Ammon's horn (tissue), 1 donor: ENCODE measurements at places on chromosomes 5 and 9.
A peak's percentile ranks its signal among the peaks of the same experiment; 100 is the strongest.

DNA sequence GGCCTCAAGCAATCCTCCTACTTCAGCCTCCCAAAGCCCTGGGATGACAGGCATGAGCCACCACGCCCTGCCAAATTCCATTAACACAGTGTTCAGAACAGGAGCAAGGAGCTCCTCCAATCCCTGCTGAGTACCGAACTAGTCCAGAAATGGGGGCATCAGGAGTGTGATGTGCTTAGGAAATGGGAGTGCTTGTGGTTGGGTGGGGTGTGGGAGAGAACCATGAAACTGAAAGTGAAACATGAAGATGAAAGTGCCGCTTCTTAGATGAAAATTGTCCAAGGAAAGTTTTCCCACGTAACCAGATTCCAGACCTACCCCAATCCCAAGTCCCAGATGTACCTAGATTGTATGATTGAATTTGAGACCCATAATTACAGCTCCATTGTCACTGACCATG is 16.7 kb upstream of the ZNF131 start:
- no peak for DNase-seq

- DNase-seq, result no peak
Measured at GRCh38 chr9:110672873-110673510, 4.4 kb downstream of the MUSK start.

GRCh38 chr5:16482891-16483290 is 17.3 kb upstream of the ZNF622 start:
- no peak for DNase-seq

- DNase-seq, result no peak
Measured at GRCh38 chr5:76701298-76701697, 14.6 kb upstream of the F2R start.

GRCh38 chr5:93371893-93372292 is 209.1 kb downstream of the NR2F1-AS1 start:
- no peak for DNase-seq

DNA sequence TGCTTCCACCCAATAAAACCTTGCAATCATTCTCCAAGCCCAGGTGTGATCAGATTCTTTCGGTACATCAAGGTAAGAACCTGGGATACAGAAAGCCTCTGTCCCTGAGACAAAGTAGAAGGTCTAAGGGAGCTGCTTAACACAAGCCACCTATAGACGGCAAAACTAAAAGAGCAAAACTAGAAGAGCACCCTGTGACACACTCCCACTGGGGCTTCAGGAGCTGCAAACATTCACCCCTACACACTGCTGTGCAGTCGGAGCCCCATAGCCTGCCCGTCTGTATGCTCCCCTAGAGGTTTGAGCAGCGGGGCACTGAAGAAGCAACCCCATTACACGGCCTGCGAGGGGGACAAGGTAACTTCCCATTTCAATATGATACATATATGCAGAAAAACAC is 179.6 kb upstream of the CDH9 start:
- no peak for DNase-seq

- no peak for DNase-seq
Measured at GRCh38 chr9:105455836-105456475, 8.1 kb downstream of the FSD1L start.

GRCh38 chr5:72508241-72509170 is 1.3 kb upstream of the ZNF366 start:
- no peak for DNase-seq

DNA sequence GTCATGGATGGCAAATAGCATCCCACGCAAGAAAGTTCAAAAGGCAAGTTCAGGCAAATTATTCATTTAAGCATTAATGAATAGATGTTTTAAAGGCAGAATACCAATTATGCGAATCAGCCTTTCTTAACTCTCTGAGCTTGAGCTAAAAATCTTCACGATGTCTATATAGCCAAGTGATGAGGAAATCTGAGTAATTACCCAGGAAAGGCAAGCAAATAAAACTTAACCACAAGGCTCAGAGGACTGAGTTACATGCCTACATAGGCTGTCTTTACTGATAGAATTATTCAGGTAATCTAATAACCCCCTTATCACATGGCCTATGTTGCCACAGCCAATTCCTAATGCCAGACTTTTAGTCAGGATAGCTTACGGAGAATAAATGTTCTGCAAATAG is 120.8 kb upstream of the MTAP start:
- DNase-seq, result no peak

DNA sequence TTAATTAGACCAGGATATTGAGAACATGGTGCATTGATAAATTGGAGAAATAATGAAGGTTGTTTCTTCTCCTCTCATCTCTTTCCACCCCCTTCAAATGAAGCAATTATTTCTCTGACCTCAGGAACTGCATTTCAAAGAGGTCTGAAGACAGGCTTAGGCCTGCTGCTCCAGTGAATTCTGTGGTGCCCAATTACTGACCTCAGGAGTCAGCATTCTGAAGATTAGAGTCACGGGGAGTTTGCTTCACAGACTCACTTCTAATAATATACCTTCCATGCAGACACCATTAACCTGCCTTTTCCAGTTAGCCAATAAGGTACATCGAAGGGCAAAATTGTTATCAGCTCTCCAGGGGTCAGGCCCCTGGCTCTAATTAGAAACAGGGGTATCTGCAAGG is 270.9 kb downstream of the GAS1 start:
- DNase-seq, result no peak

GRCh38 chr5:7078901-7079300 is 317.0 kb upstream of the ADCY2 start:
- DNase-seq, result peak; percentile 25

DNA sequence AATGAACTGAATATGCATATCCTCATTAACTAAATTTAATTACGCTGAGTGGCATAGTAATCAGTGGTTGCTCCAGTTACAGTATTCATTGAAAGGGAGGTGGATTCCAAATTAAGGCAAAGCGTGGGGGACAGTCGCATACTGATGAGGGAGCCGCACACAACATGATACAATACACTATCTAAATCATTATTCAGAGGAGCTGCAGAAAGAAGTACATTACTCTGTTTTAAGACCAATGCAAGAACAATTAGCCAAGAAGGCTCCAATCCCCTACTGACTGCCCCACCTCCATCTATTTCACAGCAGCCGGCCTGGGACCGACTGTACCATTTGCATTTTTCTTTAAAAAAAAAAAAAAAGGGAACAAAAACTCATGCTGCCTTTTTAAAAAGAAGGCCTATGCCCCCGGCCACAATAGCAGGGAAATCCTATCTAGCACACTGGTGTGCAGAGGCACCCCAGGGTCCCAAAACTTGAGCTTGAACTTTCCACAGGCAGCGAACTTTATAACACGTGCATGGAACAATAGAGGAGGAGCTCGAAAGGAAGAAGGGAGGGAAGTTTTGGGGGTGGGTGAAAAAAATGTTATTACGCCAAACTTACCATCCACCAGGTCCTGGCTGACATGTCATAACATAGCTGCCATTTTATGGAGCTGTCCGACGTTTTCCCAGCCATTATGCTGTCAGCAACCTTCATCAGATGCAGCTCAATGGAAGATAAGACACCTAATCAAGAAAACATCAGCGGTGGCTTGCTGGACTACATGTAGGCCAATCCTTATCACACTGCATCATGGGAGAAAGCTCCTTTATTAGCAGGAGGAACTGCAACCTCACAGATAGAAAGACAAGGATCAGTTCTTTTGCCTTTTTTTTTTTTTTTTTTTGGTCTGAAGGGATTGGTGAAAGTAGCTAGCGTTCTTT is 161.6 kb downstream of the ZDHHC21 start:
- DNase-seq, result peak; percentile 36

GRCh38 chr5:169545762-169546161 is 37.8 kb upstream of the SPDL1 start:
- no peak for DNase-seq

DNA sequence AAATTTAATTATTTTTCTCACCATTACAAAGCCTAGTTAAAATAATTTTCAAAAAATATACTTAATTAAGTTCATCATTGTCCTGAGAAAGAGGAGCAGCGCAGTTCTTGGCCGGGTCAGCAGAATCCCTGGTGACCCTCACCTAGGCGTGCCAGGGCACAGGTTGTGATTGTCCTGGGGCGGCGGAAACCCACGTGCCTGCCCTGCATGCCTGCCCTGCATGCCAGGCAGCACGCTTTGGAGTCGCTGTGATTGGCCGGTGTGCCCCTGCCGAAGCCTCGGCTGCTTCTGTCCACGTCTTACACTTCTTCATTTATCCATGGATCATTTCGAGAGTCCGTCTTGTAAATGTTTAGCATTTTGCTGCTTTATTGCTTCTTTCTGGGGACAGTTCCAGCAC is 25.6 kb downstream of the SLC12A2 start:
- no peak for DNase-seq

DNA sequence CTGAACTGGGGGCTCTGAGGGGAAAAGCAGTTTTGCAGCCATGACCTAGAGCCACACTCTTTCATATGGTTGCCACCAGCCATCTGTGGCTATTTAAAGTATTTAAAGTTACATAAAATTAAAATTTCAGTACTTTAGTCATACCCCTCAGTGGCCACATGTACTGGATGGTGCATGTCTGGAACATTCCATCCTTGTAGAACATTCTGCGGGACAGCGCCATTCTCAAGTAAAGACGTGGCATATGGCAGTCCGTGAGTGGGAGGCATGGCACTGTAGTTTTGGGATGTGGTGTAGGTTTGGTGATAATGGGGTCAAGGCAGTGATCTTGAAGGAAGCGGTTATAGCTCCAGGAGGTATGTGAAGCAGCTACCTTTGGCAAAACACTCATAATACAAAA is 61.4 kb upstream of the NFIL3 start:
- DNase-seq, result no peak

DNA sequence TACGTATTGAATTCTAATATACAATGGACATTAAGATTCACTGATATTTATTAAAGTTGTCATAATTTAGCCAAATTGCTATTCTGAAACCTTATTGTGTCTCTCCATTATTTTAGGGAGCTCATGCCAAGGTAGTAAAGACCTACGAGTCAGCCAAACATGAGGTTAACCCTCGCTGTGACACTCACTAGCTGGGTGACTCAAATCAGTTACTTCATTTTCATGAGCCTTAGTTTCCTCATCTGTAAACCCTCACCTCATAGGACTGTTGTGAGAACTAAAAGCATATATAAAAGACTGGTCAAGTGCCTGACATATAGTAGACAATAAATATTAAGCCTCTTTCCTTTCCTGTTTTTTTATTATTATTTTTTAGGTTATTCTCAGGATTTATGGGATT is 44.0 kb upstream of the PCA3 start:
- DNase-seq, result no peak

DNA sequence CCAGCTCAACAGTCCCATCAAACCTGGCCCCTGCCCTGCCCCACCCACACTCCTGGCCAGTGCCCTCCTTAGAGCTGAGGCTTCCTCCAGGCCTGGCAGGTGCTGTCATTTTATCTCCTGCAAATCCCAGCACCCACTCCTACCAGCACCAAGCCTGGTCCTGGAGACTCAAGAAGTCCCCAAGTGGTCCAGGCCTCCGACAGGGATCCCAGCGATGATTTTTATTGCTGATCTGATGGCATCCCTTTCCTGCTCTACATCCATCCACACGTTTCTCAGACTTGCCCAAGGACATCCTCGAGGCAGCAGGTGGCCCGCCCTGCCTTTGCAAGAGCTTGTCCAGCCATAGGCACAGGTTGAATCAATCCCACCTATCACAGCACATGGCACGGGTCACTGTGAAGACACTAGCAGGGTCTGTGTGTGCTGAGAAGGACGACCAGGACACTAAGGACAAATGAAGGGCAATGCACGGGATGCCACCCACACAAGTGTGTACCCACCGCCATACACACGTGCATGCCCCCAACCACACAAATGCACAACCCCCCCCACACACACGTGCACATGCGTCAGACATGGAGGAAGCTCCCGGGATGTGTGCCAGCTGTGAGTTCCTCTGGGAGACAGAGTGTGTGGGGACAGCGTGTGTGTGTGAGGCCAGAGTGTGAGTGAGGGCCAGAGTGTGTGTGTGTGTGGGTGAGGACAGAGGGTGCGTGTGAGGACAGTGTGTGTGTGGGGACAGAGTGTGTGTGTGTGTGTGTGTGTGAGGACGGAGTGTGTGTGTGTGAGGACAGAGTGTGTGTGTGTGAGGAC is 62.4 kb upstream of the UBAC1 start:
- DNase-seq, result no peak

DNA sequence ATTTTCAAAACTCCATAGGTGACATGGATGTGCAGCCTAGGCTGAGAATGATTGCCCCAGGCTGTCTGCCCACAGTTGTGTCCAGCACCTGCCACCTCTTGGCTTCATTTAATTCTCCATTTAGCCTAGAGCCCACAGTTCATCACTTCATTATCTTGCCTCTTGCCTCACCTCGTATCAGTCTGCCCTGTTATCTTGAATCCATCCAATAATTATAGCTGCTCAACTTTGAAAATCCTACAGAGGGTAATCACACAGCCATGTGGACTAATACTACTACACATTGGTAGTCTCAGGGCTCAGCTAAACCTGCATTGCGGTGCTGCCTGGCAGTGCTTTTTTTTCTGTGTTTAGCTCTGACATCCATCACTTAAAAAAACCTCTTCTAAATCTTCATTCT is 7.4 kb downstream of the UGCG start:
- no peak for DNase-seq

DNA sequence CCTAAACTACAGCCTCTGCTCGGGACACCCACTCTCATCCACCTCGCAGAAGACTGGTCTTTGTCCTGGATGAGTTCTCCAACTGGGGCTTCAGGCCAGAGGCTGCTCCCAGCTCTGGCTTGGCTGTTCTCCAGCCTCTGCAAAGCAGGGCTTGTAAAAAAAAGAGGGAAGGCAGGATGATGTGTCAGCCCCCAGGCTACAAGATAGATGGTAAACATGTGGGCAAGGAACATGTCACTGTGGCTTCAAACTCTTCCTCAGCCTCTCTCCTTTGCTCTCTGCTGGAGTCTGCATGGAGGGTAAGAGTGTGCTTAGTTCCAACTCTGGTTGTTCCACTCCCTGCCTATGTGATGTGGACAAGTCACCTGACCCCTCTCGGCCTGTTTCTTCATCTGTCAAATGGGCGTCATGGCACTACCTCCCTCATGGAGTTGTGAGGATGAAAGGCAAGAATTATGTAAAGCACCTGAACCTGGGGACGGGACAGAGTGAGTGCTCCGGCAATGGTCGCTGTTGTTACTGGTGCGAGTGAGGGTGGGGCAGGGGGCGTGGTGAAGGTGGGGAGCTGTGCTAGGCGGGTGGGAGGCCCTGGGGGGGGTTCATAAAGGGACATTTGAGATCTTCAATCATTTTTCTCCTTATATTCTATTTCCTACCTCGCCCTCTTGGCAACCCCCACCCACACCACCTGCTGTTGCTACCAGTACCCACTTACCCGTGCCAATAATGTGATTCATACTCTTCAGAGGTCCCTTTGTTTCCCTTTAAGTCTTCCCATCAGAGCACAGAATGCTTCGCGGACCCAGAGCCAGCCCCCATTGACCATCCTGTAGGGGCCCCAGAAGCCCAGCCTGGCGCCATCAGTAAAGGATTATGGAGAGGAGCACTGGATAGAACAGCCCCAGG is 6.8 kb upstream of the ZNF79 start:
- DNase-seq, result no peak

GRCh38 chr5:14004598-14005394 is 60.3 kb upstream of the DNAH5 start:
- no peak for DNase-seq
